CD4-positive, alpha-beta T cell (primary cell): ENCODE measurements at places on chromosomes 11 and 22.

DNA sequence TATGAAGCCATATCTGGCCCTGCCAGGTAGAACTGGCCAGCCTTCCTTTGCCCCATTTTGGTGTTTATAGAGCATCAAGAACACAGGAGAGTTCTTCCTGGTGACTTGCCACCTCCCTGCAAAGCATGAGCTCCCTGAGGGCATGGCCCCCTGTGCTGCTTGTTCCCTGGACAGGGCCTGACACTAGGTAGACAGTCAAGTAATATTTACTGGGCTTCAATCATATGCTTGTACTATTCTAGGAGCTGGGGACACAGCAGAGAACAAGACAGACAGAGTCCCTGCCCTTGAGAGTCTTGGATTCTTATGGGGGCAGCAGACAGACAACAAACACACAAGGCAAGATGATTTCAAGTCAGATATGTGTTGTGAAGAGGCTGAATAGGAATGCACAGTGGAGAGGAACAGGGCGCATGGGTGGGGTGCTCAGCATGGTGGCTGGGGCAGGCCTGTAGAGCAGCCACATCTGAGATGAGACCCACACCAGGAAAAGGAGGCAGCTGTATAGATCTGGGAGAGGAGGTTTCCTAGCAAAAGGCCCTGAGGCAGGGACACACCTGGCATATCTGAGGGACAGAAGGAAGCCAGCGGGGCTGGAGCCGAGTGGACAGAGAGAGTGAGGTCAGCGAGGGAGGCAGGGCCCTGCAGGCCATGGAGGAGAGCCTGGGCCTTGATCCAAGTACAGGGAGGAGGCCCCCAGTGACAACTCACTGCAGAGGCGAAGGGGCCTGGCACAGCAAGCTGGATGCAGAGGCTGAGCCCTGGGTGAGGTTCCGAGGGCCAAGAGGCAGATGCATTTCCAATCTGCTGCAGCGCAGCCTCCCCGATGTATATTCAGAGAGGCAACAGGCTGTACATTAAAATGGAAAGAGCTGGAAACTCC, 10.2 kb upstream of the CBX6 start:
- no peak for DNase-seq

DNA sequence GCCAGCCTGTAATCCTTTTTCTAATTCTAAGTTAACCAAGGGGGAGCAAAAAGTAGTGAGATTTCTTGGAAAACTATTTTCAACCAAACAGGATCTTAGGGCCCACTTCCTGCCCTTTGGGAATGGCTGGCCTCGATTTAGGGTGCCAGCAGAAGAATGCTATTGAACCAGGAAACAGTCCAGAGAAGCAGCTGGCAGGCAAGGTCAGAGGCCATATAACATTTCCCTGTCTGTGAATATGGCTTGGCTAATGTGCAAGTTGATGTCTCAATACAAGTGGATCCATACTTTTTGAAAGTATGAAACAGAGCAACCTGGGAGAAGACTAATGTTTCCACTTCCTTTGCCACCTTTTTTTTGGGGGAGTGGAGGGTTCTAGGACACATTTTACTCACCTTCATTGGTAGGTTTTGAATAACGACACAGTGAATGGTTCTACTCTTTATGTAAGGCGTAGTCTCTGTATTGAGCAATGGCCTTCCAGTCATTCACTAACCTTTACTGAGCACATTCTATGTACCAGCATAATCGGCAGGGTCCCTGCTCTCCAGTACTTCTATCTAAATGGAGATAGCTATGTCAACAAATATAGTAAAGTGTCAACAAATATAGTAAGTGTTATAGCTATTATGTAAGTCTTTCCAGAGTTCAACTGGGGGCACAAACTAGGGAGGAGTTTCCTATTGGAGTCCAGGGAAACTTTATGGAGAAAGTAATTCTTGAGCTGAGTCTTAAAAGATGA, 34.2 kb upstream of the RRM1 start:
- no peak for DNase-seq

DNA sequence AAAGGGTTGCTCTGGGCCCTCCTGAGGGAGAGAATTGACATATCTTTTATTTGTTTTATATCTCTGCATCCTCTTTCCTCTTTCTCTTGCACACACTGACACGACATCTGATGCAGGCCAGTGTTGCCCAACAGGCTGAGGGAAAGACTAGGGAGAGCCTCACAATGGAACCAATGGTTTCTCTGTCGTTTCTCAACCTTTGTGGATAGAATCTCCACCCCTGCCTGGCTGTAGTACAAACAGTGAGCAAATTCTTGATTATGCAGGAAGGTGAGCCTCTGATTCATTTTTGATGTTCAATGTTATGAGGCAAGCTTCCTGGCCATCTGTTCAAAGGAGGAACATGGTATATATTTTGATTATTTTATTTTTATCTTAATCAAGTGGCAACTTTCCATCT, 49.8 kb upstream of the PLET1 start:
- no peak for DNase-seq

- DNase-seq, result no peak
Measured at GRCh38 chr11:26191193-26191592, 140.7 kb upstream of the ANO3 start.

GRCh38 chr11:22786475-22786874, 43.1 kb downstream of the SVIP start:
- no peak for DNase-seq
